ENCODE measurements at places on chromosomes 4 and X. TPM values are rescaled to one million over a fixed set of nuclear protein-coding genes. Genes with fewer than 3 reads are reported as not detected.

Gene PPBP
- not detected for total RNA-seq

DNA sequence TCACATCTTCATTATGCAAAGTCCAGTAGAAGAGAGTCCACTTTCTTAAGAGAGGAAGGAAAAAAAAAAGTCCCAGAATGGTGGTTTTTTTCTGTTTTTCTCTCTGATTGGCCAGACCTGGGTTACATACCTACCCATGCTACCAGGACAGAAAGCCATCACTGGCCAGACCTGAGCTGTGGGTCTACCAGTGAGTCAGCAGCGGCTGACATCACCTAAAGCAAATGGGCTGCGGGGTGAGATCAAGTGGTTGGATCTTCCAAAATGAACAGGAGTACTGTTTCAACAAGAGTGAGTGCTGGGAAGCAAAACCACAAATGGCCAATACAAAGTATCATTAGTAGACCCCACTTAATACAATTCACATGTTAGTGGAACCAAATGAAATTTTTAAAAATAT, 1.6 kb upstream of the NDST3 start:
- peak overlapping the region; percentile 70 for H3K4me3 ChIP-seq
- no peaks in the 10 kb centered on the region for H3K27me3 ChIP-seq
- H3K27ac ChIP-seq: no peak overlapping the region
- no peaks in the 10 kb centered on the region for H3K36me3 ChIP-seq
- no peak for DNase-seq

- no peak for DNase-seq
- no peak overlapping the region for H3K27ac ChIP-seq
- H3K36me3 ChIP-seq: no peaks in the 10 kb centered on the region
- no peaks in the 10 kb centered on the region for H3K27me3 ChIP-seq
These were observed 15.5 kb downstream of the CPE start for GRCh38 chr4:165394275-165394674.

GRCh38 chr4:1851575-1852410, 4.2 kb downstream of the LETM1 start:
- H3K4me3 ChIP-seq: no peak overlapping the region
- no peaks in the 10 kb centered on the region for H3K4me1 ChIP-seq
- peaks cover 11% of the 10 kb centered on the region for H3K36me3 ChIP-seq
- H3K27me3 ChIP-seq: no peaks in the 10 kb centered on the region

DNA sequence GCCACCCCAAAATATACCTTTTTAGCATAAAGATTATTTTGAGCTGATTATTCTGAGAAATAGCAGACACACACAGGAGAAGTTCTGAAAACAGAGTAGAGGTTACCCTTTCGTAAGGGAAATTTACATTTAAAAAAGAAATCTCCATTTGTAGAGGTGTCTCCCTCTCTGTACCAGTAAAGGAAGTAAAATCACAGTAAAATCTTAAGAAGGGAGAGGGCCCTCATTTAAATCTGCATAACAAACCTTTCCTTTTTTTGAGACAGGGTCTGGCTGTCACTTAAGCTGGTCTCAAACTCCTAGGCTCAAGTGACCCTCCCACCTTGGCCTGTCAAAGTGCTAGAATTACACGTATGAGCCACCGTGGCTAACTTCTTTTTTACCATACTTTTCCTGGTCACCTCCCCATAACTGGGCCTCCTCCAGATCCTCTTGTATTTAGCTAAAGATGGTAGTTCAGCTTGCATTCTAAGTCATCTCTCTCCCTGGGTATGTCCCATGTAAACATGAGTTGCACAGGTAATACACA, 92.2 kb upstream of the INTU start:
- H3K36me3 ChIP-seq: no peaks in the 10 kb centered on the region
- no peaks in the 10 kb centered on the region for H3K27me3 ChIP-seq
- H3K4me1 ChIP-seq: no peaks in the 10 kb centered on the region
- no peak overlapping the region for H3K27ac ChIP-seq
- no peak for DNase-seq

- H3K4me1 ChIP-seq: peaks cover 8% of the 10 kb centered on the region
- no peak overlapping the region for H3K27ac ChIP-seq
- no peaks in the 10 kb centered on the region for H3K27me3 ChIP-seq
- H3K36me3 ChIP-seq: no peaks in the 10 kb centered on the region
- no peak for DNase-seq
- H3K4me3 ChIP-seq: no peak overlapping the region
These were observed 178.7 kb downstream of the SPRY1 start for GRCh38 chr4:123575291-123575690.

DNA sequence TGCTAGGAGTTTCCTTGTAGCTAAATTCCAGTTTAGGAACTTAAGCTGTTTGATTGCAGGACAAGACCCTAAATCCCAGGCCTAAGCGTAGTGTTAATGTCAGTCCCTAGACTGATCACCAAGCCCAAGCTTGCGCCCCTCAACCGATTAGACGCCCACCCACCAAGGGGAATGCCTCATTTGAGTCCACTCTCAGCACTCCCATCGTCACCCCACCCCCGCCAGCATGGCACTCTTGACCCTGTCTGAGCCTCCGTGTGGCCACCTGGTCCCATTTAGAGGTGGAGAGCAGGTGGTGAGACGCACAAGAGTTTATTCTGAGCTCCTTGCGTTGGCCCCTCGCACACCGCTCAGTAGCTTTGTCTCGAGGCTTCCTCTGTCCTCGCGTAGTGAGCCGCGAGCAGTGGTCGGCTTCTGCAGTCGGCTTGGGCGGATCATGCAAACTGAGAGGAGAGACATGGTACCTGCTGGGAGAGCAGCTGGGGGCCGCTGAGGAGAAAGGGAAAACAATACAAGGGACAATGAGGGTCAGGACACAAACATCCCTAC, 48.5 kb upstream of the ZNF157 start:
- no peak overlapping the region for H3K4me3 ChIP-seq
- no peak overlapping the region for H3K27ac ChIP-seq
- H3K36me3 ChIP-seq: no peaks in the 10 kb centered on the region
- no peak for DNase-seq
- no peaks in the 10 kb centered on the region for H3K27me3 ChIP-seq

GRCh38 chr4:88382621-88383020, 4.0 kb downstream of the HERC6 start:
- H3K27ac ChIP-seq: no peak overlapping the region
- H3K4me1 ChIP-seq: no peaks in the 10 kb centered on the region
- no peaks in the 10 kb centered on the region for H3K36me3 ChIP-seq
- no peaks in the 10 kb centered on the region for H3K27me3 ChIP-seq
- H3K4me3 ChIP-seq: no peak overlapping the region

GRCh38 chr4:68693325-68694075, 23.0 kb upstream of the UGT2B15 start:
- DNase-seq: no peak
- H3K36me3 ChIP-seq: no peaks in the 10 kb centered on the region
- H3K27me3 ChIP-seq: no peaks in the 10 kb centered on the region
- H3K4me3 ChIP-seq: no peak overlapping the region

All from A673 (cell line).